ENCODE measurements at places on chromosomes 1 and 21.

DNA sequence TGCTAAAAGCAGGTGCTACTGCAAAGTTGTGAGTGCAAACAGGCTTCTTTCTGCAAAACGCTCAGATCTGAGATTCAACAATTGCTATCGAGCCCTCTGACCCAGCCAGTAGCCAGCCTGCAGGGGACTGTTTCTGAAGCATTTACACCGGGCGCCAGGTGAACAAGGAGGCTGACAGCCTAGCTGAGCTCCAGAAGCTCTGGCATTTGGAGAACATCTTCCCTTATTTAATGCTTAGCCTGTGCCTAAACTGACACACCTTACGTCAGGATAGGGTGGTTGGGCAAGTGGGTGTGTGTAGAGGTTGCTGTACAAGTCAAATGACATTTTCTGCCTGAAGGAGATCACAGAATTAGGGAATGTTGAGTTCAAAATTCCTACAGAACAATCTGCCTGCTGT lies 15.8 kb upstream of the PLA2G2C start:
- no peak for DNase-seq

GRCh38 chr1:147444381-147444780 lies 96.9 kb upstream of the BCL9 start:
- DNase-seq: no peak

- no peak for DNase-seq
Measured at GRCh38 chr21:33884376-33885171, 31.0 kb downstream of the ATP5PO start.

DNA sequence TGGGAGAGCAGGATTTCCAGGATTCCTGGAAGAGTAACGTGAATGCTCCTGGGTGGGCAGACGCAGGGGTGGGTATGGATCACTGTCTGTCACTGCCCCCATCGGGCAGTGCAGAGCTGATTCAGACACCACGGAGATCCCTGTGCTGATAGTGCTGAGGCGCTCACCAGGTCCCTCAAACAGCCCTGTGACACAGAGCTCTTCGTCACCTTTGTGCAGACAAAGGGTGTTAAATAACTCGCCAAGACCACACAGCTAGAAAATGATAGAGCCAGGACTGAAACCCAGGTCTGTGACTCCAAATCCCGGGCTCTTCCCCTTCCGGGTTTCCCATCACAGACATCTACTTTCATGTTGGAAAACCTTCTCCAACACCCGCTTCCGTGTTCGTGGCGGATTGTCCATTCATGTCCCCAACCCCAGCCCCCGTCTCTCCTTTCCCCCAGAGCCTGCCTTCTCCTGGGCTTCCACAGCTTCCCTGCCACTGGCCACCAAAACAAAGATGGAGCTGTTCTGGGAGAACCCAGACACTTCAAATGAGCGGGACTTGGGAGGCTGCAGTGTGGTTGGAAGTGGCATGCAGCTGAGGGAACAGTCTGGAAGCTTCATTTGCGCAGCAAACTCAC lies 2.6 kb downstream of the EFHD2 start:
- no peak for DNase-seq

DNA sequence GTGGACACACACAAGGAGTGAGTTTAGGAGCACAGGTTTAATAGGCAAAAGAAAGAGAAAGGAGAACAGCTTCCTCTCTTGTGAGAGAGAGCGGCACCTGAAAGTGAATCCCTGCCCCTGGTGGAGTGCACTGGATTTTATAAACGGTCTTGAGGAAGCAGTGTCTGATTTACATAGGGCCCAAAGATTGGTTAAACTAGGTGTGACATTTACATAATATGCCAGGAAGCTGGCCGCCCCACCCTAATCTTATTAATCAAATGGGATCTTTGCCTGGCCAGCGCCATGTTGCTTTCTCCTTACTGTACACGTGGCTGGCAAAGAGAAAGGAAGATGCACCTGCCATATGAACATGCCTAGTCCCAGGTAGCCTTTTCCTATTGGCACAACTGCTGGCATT lies 38.7 kb downstream of the CFH start:
- DNase-seq: no peak

DNA sequence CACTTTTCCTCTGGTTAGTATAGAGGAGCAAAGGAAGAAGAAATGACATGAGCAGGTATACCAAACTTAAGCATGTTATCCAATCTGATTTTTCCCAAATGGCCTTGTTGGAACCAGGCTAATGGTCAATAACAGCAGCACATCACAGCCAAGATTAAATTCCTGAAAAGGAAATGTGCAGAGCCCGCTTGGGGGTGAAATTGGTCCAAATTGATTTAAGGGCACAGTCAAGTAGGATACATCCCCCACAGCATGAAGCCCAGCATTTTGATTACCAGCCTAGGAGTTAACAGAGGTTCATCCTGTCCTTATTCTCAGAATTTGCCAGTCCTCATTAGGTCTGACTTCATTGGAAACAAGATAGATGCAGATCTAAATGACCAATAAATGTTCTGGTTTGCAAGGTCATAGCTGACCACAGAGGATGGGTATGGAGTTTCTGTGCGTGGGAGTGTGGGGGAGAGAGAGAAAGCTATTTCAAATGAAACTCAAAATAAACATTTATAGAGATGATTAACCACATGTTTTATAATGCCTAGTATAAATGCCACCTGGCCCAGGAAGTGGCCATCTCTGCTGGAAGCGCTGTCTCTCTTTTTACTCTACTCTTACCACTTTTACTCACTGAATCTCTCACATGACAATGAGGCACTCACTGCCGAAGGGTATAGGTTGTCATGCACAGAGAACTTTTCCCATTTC lies 38.7 kb downstream of the RGS5 start:
- DNase-seq: no peak

GRCh38 chr1:93681101-93681988 lies at the start of gene BCAR3:
Gene BCAR3 (minus strand): TSS chr1:93681837. CDS start chr1:93674930, 6,907 bp downstream.
- DNase-seq: no peak

GRCh38 chr1:3367376-3367775 lies 87.1 kb upstream of the ARHGEF16 start:
- no peak for DNase-seq

DNA sequence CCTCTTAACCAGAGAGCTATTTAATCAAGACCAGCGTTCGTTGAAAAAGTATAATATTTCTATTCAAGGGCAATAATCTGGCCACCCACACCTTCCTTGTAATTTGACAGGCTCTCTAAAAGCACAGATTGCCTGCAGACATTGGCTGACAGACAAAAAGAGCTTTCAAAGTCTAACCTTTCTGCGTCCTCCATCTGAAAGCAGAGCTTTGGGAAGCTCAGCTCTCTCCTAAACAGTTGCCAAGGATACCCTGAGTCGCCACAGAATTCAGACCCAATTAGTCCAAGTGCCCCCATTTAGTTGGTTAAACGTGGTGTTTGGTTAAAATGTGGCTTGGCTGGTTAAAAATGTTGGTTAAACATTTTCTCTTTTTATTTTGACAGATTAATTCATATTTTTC lies 33.7 kb upstream of the PLA2G2C start:
- no peak for DNase-seq

DNA sequence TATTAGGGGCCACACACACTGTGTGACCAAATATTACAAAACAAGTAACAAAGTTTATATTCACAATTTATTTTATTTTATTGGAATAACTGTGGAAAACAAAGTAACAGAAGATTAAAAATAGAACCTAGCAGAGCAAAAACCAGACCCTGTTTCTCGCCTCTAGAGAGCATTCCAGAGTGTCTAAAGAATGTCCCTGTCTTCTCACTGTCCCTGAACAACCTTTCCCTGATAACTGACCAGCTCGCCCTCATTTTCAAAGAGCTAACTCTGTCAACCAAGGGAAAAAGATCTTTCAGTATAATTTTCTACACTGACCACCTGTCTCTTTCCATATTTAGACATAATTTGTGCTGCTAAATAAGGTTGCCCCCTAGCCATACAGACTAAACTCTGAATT lies 646.9 kb downstream of the USP25 start:
- DNase-seq: no peak

DNA sequence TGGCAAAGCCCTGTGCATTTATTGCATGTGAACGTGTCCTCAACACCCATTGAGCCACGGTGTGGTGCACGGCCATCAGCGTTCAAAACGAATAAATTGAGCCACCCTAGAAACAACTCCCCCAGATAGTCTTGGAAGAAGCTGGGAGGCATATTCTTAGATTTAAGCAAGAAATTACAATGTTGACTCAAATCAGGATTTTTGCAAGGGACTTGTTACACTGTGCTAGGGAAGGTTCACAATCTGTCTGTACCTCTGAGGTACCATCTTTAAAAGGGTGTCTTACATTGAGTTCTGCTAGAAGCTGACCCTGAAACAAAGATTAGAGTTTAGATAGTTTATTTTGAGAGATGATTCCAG lies 16.2 kb downstream of the CD247 start:
- DNase-seq: no peak

- DNase-seq: no peak
Measured at GRCh38 chr1:227167276-227168101, 150.8 kb downstream of the CDC42BPA start.

GRCh38 chr1:243587823-243588560 lies 262.1 kb downstream of the AKT3 start:
- DNase-seq: no peak

DNA sequence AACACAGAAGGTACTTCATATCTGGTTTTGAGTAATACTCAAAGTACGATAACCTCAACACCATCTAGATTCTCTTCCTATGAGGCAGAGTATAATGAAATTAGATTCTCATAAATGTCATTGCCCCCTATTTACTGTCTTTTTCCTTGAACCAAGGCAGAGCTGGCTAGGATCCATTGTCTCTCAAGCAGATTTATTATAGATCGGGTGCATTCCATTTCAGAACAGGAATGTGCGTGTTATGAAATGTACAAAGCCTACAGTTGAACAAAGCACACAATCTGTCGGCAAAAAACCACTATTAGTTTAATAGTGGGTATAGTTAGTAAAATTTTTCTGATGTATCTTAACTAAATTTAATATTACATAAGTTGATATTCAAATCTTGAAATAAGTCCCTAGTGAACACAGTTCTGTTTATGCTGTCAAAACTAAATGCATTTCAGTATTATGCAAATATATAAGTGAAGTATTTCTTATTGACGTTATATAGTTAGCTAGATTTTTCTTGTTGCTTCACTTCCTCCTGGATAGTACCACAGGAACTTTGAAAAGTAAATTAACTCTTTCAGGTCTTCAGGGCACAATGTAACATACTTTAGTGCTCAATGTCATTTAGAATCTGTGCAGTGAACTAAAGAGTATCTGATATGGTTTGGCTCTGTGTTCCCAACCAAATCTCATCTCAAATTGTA lies 92.1 kb downstream of the DDAH1 start:
- DNase-seq: no peak

DNA sequence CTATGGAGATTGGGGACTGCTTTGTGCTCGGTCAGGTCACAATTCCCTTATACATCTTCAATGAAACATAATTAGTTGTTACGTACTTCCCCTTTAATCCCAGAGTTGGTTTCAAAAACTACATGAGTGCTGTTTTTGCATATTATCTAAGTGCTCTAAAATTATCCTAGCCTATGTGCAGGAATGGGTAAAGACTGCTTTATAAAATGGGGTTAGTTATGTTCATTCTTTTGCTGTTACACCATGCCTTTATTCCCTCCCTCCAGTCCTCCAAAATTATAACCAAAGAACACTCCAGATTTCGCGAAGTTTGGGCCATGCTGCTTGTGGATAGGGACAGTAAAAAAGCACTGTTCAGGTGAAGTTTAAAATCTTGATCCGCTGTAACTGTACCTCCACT lies 173.9 kb upstream of the SNX7 start:
- DNase-seq: no peak

GRCh38 chr1:41452704-41453290 lies 31.7 kb downstream of the EDN2 start:
- DNase-seq: no peak

DNA sequence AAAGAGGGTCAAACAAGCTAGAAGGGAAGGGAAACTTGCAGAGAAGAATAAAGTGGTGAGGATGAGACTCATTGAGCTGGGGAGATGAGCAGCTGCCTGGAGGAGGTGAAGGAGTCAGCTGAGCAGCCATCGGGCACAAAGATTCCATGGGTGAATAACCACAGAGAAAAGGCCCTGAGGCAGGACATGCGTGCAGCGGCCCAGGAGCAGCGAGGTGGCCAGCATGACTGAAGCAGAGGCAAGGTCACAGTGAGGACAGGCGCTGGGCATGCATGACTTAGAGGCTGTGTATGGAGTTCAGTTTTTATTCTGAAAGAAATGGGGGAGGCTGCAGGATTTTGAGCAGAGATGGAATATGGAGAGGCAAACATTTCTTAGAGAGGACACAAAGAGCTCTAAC lies 24.9 kb downstream of the OLFML2B start:
- DNase-seq: no peak

- no peak for DNase-seq
Measured at GRCh38 chr21:42425591-42425990, 21.9 kb downstream of the UBASH3A start.

GRCh38 chr1:109589177-109589576 lies 30.2 kb downstream of the GNAT2 start:
- DNase-seq: no peak

DNA sequence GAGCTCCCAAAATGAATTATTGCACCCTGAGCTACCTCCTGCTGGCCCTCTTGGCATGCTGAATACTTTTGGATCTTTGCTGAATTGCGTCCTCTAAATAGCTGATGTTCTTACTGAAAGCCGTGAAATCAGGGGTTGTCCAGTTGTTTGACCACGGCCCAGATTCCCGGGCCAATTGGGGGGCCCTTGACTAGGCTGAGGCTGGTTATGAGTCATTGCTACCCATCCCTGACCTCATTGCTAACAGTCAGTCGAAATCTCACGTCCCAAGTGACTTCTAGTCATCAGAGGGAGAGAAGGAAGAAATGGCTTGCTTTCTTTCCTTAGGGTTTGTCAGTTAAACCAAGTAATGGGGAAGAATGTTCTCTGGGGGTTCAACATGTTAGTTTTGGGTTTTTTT lies 37.4 kb downstream of the SMYD2 start:
- no peak for DNase-seq

DNA sequence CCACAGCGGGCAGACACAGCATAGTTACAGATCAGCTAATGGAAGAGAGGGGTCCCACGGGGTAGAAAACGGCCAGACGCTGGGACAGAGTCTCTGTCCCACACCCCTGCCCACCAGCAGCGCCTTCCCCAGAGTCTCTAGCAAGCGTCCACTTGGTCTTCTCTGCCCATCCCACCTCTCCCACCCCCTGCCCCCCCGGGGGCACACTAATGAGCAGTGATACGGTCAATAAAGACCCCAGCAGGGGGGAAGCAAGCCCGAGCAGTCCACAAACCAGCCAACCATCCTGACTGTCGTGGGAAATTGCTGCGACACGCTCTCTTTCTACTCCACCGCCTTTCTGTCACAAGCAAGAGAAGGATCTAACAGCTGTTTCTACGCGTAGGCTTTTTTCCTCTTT lies 374.7 kb downstream of the NPHP4 start:
- DNase-seq: no peak

All from NCI-H2081 treated with DMSO at 0.1 percent for 48 hours (cell line).